Left lobe of liver (tissue), 2 donors: ENCODE measurements at places on chromosomes 3 and 15. TPM values are rescaled to one million over a fixed set of nuclear protein-coding genes. Genes with fewer than 3 reads are reported as not detected.

EBLN2 gene
- total RNA-seq = 2.0 TPM

- DNase-seq = no peak
Observed at GRCh38 chr3:6039971-6040370, 820.9 kb upstream of the GRM7 start.

DNA sequence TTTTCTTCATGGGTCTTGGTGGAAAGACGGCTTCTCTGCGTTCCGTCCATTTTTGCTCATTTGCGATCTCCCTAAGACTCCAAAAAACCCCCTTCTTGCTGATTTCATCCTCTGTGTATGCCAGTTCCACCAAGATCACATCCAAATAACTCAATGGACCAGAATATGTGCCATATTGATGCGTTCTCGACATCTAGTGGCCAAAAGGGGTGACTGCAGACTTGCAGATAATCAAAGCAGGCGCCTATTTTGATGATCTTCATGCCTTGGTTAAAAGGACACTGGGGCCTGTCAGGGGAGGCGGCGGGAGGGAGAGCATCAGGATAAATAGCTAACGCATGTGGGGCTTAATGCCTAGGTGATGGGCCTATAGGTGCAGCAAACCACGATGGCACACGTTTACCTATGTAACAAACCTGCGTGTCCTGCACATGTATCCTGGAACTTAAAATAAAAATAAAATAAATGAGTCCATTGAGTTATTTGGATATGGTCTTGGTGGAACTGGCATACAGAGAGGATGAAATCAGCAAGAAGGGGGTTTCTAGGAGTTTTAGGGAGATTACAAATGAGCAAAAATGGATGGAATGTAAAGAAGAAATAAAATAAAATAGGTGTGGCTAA, 104.2 kb upstream of the RAD18 start:
- DNase-seq = peak; percentile 50

- DNase-seq = no peak
Observed at GRCh38 chr3:59654480-59655417, 604.9 kb upstream of the CFAP20DC start.

DNA sequence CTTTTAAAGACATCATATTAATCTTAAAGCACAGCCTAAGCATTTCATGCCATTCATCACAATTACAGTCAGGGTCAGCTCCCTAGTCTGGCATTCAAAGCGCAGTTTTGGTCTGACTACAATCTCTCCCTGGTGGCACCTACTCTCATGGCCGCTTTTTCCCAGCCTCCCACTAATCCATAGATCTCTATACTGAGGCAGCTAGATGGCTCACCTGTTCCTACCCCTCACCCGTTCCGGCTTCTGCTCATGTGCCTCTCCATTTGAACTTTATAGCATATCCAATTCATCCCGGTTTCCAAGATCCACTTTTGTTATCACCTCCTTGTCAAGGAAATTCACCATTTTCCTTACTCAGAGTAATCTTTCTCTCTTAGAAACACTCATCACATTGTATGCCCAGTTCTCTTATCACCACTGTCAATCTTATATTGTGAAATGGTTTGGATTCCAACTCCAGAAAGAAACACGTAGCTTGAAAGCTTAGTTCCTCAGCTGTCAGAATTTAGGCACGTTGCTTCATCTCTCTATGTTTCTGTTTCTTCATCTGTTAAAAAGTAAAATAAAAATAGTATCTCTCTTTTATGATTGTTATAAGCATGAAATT, 220.0 kb upstream of the UBE2E2 start:
- no peak for DNase-seq
